HEK293T (cell line): ENCODE measurements at places on chromosomes 7 and 10.

DNA sequence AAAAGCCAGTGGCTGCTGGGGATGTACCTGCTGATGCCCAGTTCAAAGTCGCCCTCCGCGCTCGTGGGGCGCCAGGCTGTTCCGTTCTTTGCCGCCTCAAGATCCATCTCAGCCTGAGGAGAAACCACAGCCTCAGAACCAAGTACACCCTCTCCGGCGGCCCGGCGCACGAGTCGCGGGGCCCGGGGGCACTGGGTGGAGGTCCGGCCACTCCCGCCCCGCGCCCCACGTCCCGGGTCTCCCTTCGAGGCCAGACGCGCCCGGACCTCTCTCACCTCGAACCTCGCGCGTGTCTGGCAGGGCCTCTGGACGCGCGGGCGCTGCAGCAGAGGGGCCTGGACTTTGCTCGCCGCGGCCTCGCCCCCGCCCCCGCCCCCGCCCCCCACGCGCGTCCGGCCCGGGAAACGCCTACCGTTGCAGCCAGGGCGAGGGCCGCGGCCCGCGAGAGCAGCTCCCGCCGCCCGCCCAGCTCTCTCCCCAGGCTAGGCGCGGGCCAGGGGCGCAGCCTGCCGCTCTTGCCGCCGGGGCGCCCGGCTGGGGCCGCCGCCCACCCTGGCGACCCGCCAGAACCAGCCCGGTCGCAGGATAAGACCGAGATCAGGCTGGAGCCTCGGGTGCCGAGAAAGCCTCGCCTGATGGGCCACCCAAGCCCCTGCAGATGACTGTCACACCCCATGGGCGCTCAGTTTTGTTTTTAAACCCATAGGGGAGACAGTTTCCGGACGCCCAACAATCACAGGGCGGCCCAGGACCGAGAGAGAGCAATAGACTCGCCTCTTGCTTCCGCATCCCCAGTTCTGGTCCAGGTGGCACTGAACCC is at the start of gene ABCB4:
Gene ABCB4, minus strand, starts transcription at position 322 of the 820 bp plus-strand sequence. Its CDS starts 215 bp downstream, at position 107.
- DNase-seq = peak; percentile 35

DNA sequence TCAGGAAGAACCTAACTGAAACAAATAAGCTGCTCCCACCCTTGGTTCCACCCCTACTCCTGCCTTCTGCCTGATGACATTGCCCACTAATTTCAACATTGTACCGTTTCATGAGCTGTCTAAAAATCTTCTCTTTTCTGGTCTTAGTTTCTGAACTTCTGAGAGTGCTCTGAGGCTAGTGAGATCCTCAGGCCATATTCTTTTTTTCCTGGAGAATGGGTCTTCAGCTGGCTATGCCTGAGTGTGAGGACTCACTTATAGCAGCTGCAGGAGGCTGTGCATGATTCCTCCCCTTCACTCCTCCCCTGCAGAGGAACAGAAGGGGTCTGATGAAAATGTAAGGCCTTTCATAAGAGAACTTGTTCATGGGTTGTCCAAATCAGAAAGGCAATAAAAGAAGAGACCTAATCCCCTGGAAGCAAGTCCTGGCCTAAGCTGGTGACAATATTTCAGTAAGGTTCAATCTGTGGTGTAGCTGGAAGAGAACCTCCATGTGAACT is 11.1 kb downstream of the HOXA4 start:
- no peak for DNase-seq

- no peak for DNase-seq
These were observed 138.9 kb downstream of the JAZF1 start for GRCh38 chr7:28041508-28042314.

DNA sequence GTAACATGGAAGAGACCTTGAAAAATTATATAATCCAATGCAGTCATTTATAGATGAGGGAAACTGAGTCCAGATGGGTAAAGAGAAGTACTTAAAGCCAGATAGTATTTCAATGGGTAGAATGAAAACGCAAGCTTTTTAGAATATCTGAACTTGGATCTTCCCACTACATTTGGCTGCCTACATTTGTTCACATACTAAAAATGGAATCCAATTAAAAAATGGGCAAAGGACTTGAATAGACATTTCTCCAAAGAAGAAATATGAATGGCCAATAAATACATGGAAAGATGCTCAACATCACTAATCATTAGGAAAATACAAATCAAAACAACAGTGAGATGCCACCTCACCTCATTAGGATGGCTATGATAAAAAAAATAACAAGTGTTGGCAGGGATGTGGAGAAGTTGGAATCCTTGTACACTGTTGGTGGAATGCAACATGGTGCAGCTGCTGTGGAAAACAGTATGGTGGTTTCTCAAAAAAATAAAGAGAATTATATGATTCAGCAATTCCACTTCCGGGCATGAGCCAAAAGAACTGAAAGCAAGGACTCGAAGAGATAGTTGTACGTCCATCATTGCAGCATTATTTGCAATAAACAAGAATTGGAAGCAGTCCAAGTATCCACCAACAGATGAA is 188.0 kb downstream of the FRMD4A start:
- DNase-seq = no peak

- DNase-seq = no peak
These were observed 3.3 kb downstream of the CUBN start for GRCh38 chr10:17126327-17126726.

DNA sequence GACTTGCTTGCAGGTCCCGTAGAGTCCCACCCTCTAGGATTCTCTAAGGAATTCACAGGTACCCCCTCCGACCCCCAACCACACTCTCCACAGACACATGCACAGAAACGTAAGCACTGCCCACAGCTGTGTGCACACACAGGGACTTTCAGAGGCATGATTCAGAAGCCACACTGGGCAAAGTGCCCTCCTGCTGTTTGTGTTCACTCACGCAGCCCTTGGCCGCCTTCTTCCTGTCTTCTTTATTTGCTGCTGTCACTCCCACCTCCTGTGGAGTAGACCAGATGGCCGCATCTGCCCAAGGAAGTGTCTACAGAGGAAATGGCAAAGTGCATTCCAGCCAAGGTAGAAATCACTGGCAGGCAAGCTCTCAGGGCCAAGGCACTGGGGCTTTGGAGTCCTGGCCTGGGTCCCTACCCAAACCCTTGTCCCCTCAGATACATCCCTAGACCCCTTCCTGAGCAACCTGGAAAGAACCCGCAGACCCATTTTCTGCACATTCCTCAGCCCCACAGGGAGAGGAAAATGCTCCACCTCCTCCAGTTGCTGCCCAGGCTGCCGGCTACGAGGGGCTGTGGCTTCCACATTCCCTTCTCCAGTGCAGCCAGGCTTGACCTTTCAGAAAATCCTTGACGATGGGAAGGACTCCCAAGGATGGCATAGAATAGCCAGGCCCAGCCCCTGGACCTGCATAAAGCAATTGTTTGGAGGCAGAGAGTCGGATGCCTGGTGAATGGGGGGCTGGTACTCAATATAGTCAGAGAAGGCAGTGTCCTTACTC is 21.6 kb upstream of the GIMAP8 start:
- no peak for DNase-seq

- DNase-seq = peak; percentile 69
These were observed 423 bp downstream of the BAZ1B start for GRCh38 chr7:73521636-73522104.

DNA sequence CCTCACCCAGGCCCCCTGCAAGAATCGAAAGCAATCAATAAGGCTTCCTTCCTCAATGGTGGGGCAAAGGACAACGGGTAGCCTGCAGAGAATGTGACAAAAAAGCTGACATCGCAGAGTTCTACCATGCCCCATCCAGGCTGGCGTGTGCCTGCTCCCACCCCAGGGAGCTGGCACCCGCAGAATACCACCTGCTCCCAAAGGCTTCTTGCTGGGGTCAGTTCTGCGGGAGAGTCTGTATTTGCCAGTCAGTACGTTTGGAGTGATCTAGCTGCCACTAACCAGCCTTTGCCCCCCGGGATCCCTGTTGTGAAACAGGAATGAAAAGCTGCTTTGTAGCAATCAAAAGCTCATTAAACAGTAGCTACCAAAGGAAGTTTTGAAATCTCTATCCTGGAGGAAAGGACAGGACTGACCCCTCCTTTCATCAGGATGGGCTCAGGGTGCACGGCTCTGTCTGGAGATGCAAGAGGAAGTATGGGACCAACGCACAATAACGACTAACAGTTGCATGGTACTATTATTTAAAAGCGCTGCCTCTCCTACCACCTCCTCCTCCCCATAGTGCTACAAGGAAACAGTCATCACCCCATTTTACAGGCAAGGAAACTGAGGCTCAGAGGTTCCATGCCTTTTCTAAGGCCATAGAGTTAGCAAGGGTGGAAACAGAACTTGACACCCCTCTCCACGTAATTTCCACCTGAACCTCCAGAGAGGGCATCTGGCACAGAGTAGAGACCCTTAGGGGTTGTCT is 67.0 kb downstream of the FGFR2 start:
- DNase-seq = no peak

- DNase-seq = no peak
These were observed 42.9 kb upstream of the MET start for GRCh38 chr7:116629051-116629463.
